ENCODE measurements at places on chromosomes 6 and 20.
A peak's percentile ranks its signal among the peaks of the same experiment; 100 is the strongest.

DNA sequence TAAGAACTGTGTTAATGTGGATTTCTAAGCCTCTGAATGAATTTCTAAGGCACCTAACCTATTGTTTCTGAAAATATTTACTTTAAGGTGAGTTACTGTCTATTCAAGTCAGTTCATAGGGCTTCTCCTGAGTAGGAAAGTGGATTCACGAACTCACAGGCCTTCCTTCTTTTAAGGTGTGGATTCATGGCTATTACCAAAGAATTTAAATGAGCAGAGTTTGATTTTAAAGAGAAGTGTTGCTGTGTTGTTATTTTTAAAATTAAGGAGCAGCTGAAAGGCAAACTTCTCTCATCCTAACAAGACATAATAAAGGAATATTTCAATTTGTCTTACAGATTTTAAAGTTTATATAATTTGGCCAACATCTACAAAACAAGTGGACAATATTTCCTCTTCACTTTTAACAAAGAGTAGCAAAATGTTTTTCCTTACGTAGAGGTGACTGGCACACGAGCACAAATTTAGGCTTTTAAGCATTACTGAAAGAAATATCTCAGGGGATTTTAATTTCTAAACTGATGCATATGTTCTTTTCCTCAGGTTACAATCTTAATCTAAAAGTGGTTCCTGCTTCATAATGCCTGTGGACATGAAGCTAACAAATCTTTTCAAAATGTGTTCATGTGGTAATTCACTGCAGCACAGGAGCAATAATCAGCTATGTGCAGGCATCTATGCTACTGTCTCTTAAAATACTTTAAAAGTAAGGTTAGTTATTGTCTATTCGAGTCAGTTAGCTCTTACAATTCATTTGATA lies 602 bp upstream of the TSPYL4 start:
- DNase-seq, result no peak

DNA sequence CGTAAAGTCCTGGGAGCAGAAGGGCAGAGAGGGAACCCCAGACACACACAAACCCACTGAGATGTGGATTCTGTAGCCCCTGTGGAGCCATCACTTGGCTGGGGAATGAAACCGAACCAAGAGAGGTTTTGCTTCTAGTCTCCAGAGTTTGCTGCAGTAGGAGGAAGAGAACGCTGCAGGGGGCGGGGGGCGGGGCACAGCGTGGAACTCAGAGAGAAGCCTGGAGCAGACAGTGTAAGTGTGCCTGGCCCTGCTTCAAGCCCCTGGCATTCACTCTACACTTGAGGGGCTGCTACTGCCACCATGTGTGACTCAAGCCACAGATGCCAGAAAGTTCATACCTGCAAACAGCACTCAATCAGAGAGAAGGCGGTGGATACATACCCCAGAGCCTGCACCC lies 18.9 kb downstream of the GABRR1 start:
- DNase-seq, result no peak

- no peak for DNase-seq
Measured at GRCh38 chr6:89615882-89616281, 22.7 kb downstream of the LYRM2 start.

- DNase-seq, result peak; percentile 41
Measured at GRCh38 chr6:25370178-25371036, 91.2 kb downstream of the CARMIL1 start.

DNA sequence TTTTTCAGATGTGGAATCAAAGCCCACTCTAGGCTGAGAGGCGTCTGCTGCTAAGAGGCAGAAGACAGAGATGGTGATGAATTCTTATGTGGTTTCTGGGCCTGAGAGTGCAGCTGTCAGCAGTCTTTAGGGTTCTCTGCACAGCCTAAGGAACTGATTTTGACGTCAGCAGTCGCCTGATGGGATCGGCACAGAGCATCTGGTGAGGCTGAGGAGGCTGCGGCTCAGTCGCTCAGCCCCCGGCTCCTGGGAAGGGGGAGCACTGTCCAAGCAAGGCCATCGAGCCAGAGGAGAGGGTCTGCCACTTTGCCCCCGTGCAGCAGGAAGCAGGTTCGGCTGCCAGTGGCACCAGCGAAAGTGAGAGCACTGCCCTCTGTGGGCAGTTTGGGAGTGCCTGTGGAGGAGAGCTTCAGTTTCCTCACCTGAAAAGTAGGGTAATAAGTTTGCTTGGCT lies 92.5 kb downstream of the TCP11 start:
- peak; percentile 12 for DNase-seq

DNA sequence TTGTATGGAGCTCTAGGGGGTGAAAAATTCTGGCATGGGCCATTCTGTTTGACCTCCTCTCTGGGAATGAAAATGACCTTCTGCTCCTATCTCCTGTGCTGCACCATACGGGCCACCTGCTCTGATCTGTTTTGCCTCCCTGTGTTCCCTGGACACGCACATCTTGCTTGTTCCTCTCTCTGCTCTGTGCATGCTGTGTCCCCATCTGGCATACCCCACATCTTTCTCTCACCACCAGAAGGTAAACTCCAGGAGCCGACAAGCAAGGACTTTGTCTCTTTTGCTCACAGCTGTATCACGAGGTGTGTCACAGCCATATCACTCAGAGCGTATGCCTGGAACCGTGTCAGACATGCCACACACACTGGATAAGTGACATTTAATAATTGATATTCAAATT lies 208.4 kb upstream of the DTNBP1 start:
- no peak for DNase-seq

- no peak for DNase-seq
Measured at GRCh38 chr20:47929368-47930115, 144.3 kb upstream of the SULF2 start.

GRCh38 chr6:34714663-34715062 lies 18.1 kb upstream of the ILRUN start:
- DNase-seq, result no peak

DNA sequence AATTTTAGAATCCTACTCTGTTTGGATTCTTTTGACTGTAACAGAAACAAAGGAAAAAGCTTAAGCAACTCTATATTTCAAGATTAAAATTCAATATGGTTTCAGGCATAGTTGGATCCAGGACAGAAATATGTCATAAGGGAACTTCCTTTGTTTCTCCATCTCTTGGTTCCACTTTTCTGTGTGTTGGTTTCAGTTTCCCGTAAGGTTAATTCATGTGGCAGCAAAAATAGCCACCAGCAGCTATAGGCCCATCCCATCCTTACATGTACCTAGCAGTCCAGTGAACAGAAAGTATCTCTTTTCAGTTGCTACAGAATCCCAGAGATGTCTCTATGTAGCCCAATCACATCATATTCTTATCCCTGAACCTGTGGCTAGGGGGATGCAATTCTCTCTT lies 8.8 kb upstream of the FAM8A1 start:
- DNase-seq, result no peak

DNA sequence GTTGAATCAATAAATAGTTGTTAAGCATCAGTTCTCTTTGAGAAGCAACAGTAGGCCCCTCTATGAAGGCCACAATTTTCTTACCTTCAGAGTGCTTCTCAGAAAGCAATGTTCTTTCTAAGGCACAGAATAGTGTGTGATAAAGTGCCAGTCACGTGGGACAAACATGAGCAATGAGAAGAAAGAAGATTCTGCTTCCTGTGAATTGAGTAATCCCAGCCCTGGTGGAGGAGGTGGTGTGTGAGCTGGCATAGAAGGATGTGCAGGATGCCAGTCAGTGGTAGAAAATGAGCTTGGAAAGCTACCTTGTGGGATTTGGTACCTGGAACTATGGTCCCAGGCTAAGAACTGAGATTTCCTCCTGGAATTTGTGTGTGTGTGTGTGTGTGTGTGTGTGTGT lies 21.7 kb downstream of the KIZ start:
- no peak for DNase-seq

DNA sequence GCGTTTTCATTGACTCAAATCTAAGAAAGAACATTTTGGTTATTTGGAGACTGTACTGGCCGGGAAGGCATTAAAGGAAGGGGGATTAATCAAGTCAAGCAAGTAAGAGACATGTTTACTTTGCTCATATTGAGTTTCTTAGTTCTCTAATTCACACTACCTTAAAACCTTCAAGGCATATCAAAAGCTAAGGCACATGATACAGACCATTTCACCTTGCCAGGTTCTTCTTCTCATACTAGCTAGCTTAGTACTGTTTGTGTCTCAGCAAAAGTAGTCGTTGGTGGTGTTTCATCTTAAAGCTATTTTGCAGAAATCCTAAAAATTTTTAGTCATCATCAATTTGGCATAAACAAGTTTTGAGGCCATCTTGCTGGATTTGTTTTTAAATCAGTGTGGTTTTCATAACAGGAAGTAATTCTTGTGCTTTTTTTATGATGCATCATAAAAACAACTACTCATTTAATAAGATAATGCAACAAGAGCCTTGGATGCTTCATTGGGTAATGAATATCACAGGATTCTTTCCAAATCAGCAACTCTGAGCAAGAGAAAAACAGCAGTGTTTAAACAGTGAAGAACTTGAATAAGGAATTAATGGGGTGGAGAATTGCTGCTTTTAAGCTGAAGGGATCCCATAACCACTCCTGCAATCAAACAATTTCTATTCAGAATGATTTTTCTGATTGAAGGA lies 425.3 kb downstream of the EPM2A start:
- DNase-seq, result no peak

DNA sequence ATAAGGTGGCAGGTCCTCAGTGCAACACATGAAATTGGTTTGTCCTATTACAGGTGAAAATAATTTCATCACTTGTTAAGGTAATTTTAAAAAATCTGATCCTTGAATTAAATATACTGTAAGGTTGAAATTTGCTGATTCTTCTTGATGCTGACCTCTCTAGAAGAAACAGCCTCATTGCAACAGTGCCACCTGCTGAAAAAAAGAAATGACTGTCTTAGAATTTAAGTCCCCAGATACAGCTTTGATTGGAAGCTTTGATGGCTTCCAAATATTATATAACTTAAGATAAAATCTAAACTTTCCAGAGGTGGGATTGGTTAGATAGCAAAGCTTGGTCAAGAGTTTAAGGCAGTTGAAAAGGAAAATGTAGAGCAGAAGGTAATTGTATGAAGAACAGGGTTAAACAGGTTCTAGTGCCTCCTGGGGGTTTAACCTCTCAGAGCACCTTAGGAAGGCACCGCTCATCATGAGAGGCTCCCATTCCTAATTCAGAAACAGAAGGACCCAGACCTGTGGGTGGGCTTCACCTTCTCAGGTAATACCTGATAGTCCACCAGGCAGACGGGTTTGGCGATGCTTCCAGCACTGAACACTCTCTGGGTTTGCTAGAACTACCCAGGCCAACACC lies 401.0 kb downstream of the PAX1 start:
- no peak for DNase-seq

DNA sequence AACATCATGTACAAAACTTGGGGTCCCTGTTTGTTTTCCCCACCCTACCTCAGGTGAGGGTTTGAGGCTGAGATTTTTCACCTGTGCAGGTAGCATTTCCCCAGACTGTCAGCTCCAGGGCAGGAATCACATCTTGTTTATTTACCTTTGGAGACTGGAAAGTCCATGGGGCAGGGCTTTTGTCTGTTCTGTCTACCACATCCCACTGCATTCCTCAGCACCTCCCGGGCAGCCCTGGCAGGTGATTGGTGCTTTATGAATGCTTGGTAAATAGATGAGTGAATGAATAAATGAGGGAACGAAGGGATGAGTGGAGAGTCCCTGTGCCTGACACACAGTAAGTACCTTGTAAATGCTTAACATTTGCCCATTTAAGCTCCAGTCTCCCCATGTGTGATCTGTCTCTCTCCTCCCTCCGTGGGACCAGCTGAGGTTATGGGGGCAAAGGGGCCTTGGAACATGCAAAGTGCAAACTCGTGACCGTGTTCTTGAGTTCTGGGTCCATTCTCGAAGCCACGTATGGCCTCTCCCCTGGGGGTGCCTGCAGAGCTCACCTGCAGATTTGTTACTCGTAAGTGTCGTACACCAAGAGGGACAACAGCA lies 69.7 kb upstream of the PMEPA1 start:
- no peak for DNase-seq

DNA sequence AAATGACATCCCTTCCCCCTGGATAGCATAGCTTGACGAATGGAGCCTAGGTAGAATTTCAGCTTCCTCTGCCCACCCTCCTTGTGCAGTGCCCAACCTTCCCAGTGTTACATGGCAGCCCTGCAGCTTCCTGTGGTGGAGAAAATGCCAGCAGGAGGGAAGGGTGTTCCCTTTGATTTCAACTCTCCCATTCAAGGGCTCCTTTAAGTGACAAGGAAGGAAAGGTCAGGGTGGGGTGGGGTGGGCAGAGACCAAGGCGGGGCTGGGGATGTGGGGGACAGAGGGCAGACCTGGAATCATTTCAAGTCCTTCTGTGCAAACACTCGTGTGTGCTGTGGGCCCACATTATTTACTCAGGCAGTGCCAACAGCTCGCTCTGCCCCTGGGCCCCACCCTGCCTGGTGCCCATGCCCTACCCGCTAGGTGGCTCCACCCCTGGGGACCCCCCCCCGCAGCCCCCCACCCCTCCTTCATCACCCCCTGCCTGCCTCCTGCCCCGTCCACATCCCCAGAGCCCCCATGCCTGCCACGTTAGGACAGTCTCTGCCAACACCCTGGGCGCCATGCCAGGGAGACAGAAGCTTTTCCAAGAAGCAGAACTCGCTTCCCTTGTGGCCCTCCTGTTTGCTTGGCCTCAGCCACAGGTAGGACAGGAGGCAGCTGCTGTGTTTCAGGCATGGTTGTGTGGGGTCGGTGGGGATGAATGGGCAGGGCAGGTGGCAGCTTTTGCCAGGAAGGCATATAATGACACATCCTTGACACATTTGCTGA lies 9.4 kb downstream of the SPDEF start:
- DNase-seq, result no peak

DNA sequence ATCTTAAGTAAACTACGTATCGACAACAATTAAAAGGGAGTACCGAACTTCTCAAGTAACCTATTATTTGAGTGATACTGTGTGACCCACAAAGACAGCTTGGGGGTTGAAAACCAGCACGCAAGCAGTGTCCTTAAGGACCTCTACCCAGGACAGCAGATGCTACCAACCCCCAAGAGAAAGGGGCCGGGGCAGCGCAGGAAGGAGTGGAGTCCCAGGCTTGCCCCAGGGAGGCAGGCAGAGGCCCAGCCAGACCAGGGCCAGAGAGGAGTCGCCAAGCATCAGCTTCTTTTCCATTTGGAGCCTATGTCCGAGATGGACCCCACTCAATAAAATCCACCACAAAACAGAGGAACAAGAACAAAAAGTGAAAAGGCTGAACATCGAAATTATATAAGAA lies 11.9 kb downstream of the DIDO1 start:
- no peak for DNase-seq

DNA sequence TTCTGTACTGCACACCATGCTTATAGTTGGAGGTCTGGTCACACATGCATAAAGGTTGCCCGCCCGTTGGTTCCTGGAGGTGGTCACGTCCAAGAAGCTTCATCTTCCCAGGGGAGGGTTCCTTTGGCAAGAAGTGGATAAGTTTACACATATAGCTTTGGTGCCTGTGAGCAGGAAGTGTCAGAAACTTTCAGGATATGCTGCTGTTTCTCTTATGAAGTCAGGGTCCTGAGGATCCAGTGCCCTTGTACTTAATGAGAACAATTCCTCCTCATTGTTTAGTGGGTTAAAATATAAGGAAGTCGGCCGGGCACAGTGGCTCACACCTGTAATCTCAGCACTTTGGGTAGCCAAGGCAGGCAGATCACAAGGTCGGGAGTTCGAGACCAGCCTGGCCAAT lies 115.5 kb upstream of the DUSP22 start:
- DNase-seq, result no peak

- DNase-seq, result no peak
Measured at GRCh38 chr20:33423141-33423834, 20.3 kb downstream of the SNTA1 start.

All from activated T-cell treated with anti-CD3 and anti-CD28 coated beads, Interleukin-2, amount 50 U/mL, for 72 hours (primary cell).